ENCODE measurements at places on chromosomes 16 and 17.

GRCh38 chr16:1177750-1178149 lies 24.8 kb downstream of the CACNA1H start:
- no peak for DNase-seq

DNA sequence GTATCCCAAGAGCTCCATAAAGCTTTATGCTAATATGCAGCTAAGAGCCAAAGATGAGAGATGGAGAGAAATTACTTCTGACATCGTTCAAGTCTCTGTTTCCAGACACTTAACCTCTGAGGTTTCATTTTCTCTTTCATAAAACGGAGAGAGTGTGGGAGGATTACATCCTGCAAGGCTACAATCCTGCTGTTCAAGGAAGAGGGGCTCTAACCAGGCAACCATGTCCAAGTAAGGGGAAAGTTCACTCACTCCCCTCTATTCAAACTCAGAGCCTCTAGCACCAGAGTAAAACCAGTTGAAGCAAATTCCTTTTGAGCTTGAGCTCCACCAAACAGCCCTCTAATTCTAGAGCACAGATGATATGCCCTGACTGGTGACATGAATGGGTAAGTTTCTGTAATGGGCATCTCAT lies 397.4 kb downstream of the NPIPA8 start:
- DNase-seq = no peak

DNA sequence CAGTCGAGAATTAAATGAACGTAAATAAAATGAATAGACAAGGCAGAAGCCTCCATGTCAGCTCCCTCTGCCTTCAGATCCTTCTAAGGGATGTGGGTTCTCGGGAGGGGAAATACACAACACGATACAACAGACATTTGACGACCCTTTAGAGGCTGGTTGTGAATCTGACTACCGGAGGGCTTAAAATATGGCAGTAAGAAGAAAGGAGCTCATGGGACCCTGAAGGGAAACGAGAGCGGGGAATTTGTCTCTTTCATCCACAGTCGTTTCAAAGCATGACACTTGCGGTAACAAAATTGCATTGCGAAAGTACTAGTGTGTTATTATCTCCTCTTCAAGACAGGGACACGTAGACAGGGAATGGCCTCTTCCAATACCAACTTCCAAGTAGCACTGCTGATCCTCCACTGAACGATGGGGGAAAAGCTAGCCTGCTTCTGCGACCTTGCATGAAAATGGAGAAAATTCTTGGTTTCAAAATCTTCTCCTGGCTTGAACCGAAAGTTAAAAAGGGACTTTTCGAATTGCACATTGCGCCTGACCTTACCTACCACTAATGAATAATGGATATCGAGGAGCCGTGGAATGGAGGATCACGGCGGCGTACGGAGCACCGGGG lies 1.2 kb upstream of the TNRC6C start:
- DNase-seq = no peak

DNA sequence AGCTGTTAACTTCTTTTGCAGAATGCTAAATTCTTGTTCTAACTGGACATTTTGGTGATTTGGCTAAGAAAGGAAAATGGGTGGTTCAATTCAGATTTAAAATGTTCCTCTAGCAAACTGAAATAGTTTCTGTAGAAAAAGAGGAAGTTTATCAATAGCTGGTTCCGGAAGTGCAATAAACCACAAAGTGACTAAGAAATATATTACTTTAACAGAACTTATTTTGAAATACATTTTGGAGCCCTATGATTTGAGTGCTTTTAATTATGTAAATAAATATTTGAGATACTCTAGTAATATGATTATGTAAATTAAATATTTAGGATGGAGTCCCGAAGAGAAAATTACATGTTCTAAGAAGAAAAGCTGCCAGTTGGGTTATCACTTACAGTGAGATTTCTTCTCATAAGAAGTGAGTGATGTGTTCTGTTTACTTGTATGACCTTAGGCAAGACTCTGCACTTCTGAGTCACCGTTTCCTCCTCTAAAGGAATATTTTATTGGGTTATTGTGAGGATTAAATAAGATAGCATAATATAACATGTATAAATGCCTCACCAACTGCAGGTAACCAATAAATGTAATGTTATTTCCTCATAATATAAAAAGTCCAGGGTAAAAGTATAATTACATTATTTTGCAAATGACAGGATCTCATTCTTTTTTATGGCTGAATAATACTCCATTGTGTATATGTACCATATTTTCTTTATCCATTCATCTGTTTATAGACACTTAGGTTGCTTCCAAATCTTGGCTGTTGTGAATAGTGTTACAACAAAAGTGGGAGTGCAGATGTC lies at the start of gene EVI2B:
Gene EVI2B (minus strand): TSS at position 73 of the 800 bp plus-strand sequence. CDS start 8,445 bp downstream, outside the sequence.
- no peak for DNase-seq

DNA sequence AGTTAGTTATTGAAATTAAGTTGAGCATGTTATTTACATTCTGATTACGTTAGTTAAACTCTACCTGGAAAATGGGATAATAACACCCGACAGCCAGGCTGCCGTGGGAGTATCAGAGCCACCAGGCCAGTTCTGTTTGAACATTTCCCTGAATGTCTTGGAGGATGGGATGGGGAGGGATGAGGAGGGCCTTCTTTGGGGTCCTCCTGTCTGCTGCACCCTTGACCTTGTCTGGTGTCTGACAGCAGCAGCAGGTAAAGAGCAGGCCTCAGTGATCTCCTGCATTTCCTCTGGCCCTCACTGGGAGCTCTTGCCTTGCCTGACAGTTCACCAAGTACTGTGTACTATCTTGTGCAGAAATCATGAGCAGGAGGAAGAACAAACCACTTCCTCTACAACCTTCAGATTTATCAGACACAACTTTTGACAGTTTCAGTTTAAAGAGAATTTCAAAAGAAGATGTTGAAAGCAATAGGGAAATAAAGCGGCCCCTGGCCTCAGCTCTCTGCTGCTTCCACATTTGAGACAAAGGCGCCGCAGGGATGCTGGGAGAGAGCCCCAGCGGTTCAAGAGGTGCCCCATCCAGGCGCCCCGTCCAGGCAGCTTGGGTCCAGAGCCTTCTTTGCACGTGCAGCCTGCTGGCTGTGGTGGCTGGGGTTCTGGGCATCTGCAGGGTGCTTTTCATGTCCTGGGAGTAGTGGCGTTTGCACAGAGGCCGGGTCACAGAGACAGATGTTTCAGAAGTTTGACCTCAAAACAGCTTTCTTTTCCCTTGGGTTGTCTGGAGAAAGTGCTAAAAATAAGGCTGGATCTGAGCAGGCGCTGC lies 25.3 kb downstream of the CMIP start:
- peak; percentile 26 for DNase-seq

DNA sequence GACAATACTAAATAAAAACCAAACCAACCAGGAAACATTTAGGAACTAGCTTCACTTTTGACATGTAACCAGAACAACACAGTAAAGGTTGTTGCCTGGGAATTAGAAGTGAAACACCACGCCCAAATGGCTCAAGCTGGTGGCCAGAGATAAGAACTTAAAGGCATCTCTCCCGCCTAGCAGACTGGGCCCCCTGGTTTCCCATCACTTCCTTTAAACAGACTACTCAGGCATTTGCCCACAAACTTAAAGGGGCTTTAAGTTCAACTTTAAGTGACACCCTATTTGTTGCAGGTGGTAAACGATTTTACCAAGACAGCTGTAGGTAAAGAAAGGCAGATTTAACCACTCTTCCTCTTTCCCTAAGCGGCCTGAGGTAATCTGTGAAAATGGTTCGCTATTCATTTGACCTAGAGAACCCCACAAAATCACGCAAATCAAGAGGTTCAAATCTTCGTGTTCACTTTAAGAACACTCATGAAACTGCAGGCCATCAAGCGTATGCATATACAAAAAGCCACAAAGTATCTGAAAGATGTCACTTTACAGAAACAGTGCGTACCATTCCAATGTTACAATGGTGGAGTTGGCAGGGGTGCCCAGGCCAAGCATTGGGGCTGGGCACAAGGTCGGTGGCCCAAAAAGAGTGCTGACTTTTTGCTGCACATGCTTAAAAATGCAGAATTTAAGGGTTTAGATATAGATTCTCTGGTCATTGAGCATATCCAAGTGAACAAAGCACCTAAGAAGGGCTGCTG lies 40.8 kb upstream of the BPTF start:
- DNase-seq = no peak

- no peak for DNase-seq
These were observed 101.4 kb downstream of the PITPNC1 start for GRCh38 chr17:67478401-67479041.

- no peak for DNase-seq
These were observed 134.6 kb downstream of the CLEC16A start for GRCh38 chr16:11078812-11079459.

- DNase-seq = peak; percentile 96
These were observed at the start of gene SLC25A19 for GRCh38 chr17:75289115-75289831. Gene SLC25A19, minus strand, starts transcription at chr17:75289433. Its CDS starts 2,669 bp downstream, at chr17:75286764.

GRCh38 chr16:31006086-31006385 lies 4.4 kb downstream of the STX1B start:
- DNase-seq = no peak

GRCh38 chr16:62194828-62195227 lies 158.6 kb upstream of the CDH8 start:
- no peak for DNase-seq

- no peak for DNase-seq
These were observed 2066.7 kb downstream of the TP53TG3F start for GRCh38 chr16:35525979-35526590.

DNA sequence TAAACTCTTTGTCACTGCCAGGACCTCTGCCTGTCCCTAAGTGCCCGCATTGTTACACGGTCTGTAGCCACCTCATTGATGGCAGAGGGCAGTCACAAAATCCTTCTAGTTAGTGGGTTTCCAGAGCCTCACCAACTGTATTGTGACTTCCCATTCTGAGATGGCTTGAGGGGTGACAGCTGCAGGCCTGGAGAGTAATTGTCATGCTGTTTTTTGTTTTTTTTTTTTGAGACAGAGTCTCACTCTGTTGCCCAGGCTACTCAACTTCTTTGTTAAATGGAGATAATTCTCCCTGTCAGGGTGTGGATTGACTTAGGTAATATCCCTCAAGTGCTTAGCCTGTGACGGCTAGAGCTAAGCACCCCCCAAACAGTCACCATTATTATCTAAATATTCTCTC lies 77.9 kb downstream of the SDR42E1 start:
- no peak for DNase-seq

GRCh38 chr17:20097330-20097729 lies 88.2 kb downstream of the SPECC1 start:
- no peak for DNase-seq

GRCh38 chr17:8300627-8301242 lies 5.5 kb upstream of the SLC25A35 start:
- peak; percentile 51 for DNase-seq

DNA sequence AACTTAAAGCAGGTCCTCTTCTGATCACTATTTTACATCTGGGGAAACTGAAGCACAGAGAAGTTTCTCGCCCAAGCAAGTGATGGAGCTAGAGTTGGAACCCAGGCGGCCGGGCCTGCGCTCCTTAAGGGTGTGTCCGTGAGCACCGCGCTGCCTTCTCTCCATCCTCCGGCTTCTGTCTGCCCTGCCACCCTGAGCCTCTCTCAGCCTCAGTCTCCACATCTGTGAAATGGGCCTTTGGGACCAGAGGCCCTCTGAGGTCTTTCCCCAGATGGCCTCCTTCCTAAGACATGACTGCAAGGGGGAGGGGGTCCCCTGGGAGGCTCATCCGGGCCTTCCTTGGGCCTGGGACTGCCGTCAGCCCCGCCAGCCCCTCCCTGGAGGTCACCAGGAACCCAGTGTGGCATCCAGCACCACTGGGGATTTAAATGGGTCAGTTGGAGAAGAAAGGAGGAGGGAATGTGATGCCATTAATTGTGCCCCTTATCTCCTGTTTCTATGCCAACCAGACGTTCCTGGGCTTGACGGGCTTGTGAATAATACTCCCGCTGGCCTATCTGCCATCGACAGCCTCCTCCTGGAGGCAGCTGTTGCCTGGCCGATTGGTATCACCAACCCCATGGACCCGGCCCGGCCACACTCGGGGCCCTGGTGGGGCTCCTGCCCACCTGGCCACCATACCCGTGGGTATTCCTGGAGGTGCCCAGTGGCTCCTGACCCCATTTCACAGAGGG lies 5.1 kb downstream of the ZFPM1 start:
- DNase-seq = no peak

- no peak for DNase-seq
These were observed 20.4 kb downstream of the CA4 start for GRCh38 chr17:60169921-60170817.

DNA sequence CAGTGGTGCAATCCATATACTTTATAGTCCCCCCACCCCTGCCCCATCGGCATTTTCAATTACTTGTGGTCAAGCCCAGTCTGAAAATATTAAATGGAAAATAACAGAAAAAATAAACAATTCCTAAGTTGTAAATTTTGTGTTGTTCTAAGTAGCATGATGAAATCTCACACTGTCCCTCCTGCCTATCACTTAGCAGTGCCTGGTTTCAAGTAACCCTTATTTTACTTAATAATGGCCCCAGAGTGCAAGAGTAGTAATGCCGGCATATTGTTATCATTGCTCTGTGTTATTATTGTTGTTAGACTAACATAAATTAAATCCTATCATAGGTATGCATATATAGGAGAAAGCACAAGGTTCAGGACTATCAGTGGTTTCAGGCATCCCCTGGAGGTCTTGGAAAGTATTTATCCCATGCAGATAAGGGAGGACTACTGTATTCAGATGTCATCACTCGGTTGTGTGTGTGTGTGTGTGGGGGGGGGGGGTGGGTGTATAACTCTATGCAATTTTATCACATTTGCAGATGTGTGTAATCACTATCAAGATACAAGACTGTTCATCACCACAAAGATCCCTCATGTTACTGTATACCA lies 9.3 kb downstream of the UBE2G1 start:
- DNase-seq = no peak

GRCh38 chr16:85101956-85102630 lies 10.2 kb downstream of the CIBAR2 start:
- DNase-seq = no peak

DNA sequence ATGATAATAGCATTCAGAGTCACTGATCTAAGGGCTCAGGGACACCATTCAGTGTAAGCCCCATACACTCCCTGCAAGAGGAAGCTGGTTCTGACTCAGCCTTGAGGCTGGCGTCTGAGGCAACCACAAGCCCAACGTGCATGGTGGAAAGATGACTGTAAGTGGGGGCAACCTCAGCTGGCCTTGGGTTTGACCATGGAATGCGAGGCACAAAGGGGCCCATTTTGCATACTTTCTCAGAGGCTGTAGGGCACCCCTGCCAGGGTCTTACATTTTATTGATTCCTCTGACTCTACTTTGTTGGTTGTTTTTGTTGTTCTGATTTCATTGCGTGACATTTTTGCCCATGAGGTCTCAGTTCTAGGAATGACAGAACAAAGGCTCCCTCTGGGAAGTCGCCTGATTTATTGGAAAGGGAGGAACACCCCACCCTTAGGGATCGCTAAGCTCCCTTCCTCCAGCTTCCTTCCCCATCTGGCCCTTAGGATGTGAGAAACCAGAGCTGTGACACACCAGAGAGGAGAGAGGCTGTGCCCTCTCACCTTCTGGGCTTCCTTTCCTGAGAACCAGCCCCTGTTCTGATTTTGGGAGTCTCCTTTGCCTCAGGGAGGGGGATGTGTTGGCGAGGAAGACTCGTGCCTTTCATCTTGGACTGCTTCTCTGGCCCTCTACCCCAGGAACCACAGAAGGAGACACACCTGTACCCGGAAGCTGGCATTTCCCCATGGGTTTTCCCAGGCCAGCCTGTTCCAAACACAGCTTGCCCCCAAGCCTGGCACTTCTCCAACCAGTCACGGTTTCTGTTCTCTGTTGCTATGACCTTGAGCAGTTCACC lies 5.6 kb upstream of the CIITA start:
- DNase-seq = peak; percentile 33
